ENCODE measurements at places on chromosomes 1 and 21.

DNA sequence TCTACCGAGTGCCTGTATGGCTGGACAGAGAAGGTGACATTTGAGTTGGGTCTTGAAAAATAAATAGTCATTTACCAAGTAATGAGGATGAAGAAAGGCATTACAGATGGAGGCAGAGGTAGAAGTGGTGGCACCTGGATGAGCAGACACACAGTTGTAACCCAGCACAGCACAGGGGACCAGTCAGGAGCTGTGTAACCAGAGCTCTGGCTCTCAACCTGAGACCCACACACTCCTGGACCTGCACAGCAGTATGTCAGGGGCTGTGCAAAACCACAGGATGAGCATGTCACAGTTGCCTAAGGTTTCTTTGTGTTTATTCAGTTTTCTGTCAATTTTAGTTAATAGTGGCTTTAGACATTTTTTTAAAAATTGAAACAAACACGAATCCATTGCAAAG, 11.3 kb upstream of the MCOLN3 start:
- DNase-seq, result no peak

- DNase-seq, result peak; percentile 99
Measured at GRCh38 chr1:177209357-177209756, 38.6 kb downstream of the BRINP2 start.

DNA sequence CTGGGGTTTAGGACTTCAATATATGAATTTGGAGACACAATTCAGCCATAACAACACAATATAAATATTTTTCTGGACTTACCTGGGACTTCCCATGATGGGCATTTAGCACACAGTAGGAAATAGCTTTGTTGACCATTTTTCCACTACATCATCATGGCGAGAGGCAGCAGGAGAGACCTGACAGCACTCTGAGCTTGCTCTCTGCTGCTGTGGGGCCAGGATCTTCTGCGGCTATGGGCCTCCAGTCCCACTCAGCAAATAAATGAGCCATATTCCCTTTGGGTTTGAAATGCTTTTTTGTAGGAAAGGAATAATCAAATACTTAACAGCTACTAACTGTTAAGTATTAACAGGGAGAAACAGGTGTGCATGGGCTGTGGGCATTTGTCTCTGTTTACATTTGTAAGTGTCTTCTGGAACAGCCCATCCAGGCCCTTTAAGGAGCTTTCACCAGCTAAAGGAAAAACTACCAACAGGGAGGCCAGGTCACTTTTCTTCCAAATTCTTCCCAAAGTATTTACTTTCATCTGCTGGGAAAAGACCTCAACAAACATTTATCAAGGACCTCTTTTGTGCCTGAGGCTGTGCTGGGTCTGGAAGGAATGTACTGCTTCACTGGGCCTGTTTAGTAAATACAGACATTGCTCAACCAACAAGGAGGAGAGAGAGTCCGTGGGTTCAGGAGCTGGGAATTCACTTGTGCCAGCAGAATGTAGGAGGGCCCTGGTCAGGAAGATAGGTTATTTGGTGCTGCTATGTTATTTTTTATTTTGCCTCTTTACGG, 133.2 kb downstream of the LRIG2 start:
- no peak for DNase-seq

- DNase-seq, result peak; percentile 57
Measured at GRCh38 chr1:201466492-201466891, 2.5 kb downstream of the PHLDA3 start.

- no peak for DNase-seq
Measured at GRCh38 chr21:33029975-33030461, 4.3 kb downstream of the OLIG2 start.

DNA sequence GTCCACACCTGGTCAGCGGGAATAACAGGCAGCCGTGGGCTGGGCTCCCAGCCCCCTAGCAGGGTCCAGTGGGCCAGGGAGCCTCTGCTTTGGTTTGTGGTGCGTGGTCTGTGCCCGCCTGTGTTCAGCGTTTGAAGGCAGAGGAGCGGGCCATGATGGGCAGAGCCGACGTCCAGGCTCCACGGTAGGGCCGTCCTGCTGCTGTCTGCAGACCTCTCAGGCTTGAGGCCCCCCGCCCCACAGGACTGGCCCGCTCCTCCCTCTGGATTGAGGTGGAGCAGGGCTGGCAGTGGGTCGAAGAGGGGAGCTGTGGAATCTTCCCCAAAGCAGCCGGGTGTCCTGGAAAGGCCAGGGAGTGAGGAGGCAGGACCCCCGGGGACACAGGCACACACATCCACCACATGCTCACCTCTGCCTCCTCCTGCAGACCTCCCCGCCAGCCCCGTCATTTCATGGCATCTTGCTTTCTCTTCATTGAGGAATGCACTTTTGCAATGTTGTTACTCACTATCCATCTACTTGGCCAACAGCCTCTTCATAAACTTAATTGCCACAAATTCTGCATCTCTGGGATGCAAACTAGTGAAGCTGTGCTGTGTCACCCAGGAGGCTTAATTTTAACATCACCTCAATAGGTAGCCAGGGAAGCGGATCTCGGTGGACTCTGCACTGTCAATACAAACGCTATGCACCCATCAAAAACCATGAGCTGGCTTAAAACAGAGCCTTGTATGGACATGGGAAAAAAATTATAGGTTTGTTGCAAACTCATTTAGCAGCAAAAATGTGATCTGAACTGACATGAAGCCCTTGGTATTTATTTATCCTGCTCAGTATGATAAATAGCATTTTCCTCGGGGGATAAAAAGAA, 85.9 kb downstream of the PDE9A start:
- no peak for DNase-seq

GRCh38 chr1:185534801-185535200, 199.4 kb upstream of the HMCN1 start:
- DNase-seq, result no peak

DNA sequence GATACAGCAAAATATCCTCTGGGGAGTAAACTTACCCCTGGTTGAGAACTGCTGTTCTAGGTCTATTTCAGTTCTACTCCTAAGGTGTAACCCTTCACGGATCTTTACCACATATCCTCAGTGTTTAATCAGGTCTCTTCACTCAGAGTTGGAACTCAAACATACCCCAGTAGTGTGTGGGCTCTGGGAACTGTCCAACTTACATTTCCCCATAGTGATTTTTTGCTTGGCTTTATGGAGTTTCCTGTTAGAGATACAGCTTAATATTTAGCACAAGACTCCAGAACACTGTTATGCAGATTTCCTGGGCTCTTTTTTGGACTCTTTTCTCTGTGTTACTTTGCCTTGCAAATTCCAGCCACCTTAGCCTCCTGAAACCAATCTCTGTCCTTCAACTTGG, 26.7 kb upstream of the LIN9 start:
- DNase-seq, result no peak

DNA sequence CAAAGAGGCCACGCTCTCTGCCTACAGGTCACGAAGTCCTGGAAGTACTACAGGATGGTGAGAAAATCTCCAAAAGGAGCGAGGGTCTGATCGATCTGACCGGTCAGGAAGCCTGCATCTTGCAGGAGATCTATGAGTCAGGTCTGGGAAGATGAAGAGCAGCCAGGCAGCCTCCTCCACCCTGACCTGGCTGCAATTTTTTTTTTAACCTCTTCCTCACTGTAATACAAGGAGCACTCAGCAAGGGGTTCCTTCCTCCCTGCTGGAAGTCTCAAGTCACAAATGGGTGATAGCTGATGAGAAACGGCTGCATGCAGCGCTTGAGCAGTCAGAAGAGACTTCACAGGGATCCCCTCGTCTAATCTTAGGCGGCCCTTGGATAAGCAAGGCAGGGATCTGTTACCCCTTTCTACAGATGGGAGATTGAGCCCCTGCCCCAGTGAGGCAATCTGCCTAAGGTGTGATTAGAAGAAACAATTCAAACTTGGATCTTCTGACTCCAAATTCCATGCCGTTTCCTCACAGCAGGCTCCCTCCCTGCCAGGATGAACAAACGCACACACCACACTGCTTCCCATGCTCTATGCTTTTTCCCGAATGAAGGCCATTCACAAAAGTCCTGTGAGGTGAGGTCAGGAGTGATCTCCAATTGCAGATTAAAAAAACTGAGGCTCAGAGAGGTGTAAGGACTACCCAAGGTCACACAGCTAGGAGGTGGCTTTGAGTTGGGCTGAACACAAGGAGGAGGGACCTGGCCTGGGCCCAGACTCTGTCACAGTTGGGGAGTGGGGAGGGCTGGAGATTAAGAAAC, 48.3 kb downstream of the ECE1 start:
- DNase-seq, result no peak

DNA sequence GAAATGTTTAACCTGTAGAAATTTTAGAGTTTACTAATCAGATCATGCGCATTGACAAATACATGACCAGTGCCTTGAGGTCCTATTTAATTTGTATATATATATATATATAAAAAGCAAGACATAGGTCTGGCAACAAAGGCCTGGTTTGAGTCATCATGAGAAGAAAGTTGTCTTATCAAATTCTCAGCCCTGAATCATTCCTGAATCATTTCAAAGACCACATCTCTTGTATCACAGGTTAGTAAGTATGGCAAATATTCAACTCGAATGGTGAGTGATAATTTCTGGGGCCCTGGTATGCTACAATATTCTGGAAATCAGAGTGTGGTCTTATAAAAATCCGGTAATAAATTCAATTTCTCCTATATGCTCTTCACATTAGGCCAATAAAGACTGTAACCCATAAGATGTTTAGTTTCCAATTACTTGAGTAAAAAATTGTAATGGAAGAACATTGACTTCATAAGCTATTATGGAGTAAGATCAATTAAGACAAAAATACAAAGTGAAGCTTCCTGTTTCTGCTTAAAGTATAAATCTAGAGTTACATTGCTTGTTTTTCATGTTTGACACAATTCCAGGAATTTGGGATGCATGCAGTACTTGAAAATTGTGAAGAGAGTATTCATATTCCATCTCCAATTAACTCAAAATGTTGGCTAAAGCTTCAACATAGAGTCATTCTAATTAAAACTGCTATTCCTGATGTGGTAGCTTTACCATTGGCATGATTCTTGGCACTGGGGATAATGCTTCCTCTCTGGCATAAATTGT, 309.4 kb downstream of the BRINP3 start:
- DNase-seq, result peak; percentile 29

DNA sequence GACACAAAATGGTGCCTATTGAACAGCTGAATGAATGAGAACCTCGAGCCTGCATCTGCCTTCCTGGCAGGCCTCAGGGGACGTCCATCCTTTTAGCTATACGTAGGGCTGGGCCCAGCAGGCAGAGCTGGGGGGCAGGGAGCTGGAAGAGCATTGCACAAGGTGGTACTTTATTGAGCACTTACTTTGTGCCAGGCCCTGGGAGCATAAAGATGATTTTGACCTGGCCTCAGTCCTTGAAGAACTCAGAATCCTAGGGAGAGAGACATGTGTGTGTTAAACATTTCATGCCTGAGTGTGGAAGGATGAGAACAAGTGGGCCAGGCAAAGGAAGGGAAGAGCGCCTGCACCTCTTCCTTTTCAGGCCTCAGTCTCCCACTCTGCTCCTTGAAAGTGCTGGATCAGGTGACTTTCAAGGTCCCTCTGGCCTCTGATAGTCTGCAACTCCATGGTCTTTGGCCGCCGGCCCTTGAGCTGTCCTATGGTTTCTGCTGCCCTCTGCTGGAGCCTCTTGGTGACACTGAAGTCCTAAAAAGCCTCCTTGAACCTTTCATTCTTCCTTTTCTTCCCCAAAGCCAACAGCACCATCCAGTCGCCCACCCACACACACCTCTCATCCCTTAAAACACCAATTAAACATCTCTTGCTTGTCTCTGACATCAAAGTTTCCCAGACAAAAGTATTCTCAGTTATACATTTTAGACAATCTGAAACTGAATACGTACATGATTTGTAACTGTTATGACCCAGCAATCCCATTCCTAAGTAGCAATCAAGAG, 3.5 kb upstream of the PEAR1 start:
- peak; percentile 74 for DNase-seq

DNA sequence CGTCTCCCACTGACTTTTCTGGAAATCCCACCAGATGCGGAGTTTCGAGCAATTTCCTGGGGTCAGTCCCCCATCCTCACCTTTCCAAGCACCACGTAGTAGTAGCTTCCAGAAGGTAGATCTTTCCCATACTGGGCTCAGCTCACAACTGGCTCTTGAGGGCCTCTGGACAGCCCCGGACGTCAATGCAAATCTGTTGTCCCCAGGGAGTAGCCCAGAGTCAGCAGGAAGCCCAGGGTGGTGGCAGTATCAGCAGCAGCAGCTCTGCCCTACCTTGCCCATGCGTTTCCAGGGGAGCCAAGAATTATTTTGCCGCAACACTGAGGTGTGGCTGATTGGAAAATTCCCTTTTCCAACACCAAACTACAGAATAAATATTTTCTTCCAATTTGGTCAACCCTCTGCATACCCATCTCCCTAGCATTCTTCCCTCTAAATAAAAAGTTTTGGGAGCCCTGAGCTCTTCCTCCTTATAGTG, 70.3 kb downstream of the CD46 start:
- DNase-seq, result no peak

DNA sequence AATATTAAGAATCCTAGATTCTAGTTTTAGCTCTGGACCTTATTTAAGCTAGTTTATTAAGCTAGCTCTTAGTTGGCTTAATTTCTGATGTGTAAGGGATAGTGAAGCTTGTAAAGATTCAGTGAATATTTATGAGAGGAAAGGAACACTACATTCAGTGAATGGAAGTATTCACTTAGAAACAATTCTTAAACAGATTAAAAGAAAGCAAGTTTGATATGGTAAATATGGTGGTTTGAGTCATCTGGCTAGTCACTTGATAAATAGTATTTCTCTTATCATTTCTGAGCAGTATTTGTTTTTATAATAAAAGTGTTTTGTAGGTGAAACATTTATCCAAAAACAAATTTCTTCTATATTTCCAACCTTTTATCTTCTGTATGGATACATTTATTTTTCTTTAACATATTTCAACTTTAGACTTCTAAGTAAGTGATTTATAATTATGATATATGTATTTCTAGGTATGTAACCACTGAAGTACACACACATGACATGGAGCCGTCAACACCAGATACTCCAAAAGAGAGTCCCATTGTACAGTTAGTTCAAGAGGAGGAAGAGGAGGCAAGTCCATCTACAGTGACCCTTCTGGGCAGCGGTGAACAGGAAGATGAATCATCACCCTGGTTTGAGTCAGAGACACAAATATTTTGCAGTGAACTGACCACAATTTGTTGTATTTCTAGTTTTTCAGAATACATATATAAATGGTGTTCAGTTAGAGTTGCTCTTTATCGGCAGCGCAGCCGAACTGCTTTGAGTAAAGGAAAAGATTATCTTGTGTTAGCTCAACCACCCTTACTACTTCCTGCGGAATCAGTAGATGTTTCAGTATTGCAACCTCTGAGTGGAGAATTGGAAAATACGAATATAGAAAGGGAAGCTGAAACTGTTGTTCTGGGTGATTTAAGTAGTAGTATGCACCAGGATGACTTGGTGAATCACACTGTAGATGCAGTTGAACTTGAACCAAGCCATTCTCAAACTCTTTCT, 55.6 kb downstream of the SUCO start:
- DNase-seq, result peak; percentile 91

GRCh38 chr21:36212513-36212780, 55.8 kb downstream of the DOP1B start:
- DNase-seq, result peak; percentile 62

Data from EL (cell line).